ENCODE measurements at places on chromosomes 7 and 10.
A peak's percentile ranks its signal among the peaks of the same experiment; 100 is the strongest.

- DNase-seq: no peak
These were observed 3.9 kb downstream of the LSMEM1 start for GRCh38 chr7:112484671-112485167.

DNA sequence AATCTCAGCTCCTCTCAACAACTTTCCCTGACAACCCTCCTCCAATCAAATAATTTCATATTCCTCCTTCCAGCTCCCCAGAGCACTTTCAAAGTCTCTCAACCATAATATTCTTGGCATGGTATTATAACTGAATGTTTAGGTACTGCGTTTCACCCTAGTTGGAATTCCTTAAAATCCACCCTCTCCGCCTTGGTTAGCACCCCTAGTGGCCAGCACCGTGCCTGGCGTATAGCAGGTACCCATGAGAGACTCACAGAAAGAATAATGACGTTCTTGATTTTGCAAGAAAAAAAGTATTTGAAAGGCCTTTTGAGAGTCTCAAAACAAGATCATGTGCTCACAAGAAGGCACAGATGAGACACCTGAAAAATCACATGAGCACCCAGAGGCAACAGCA, 50.9 kb downstream of the GLI3 start:
- no peak for DNase-seq

DNA sequence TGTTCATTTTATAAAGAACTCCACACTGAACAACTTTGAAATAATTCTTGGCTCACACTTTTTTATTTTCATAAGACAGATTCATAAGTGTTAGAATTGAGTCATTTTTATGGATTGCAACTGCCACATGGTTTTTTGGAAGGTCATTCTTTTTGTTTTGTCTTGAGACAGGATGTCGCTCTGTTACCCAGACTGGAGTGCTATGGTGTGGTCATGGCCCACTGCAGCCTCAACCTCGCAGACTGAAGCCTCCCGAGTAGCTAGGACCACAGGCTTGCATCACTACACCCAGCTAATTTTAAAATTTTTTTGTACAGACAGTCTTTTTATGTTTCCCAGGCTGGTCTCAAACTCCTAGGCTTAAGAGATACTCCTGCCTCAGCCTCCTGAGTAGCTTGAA, 20.3 kb downstream of the BMS1 start:
- DNase-seq: no peak

GRCh38 chr7:30465811-30466180, 12.8 kb downstream of the NOD1 start:
- DNase-seq: no peak

DNA sequence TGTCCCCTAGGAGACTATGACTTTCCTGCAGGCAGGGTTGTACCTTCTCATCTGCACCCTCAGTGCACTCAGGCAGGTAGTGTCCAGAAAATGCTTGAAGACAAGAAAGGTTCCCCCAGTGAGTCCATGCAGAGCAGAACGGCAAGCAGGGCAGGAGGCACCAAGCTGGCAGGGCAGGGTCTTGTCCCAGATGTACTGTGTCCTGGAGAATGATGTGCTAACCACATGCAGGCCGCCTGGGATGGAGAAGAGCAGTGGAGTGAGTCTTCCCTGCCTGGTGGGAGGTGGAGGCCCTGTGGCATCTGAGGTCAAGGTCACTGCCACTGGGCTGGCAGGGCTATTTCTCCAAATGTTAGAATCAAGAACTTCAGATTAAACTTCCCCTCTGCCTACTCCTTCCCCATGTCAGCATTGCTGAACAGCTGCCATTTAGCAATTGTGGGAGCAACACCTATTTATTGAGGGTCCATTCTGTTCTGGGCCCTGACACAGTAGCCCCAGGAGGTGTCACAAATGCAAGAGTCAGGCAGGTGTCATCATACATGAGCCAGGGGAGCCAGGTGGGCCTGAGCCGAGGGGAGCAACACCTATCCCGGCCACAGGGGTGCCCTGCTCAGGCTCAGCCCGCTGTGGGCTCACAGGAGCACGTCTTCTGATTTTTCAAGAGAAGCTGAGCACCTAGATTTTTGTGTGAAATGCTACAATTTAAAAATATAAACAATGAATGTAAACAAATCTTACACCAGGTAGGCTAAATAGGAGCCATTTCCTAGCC, 34.1 kb downstream of the PTPRE start:
- DNase-seq: no peak

DNA sequence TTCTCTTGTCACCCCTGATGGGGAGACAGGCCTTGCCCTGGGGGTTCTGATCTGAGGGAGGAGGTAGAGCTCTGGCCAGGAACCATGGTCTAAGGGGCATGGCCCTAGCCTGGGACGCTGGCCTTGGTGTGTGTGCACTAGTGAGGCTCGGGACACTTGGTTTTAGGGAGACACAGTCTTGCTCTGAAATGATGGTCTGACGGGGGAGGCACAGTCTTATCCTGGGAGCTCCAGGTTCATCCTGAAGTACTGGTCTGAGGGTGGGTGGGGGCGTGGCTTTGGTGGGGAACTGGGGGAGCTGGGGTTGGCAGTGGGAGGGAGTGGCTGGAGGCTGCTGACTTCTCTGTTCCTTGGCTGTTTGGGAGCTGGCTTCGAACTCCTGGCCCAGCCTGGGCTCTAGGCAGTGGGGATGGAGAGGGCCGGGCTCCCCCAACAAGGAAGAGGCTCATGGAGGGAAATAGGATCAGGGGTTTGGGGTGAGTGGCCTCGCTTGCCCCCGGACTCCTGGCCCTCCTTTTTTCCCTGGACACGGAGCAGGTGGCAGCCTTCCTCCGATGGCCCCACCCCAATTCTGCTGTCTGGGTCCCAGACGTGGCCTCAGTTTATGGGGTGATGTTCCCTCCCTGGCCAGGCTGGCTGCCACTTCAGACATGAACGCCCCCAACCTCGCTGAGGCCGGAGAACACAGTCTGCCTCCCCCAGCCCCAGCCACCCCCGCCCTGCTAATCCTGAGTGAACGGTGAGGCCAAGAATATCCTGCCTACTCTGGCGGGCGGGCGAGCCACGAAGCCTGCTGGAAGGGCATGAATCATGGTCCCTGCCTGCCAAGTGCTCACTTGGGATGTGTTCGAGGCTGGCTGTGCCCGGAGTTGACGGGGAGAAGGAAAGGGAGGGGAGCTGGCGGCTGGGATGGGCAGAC, 43.5 kb downstream of the TMEM270 start:
- no peak for DNase-seq

GRCh38 chr10:103558911-103559310, 65.4 kb downstream of the NEURL1 start:
- no peak for DNase-seq

GRCh38 chr10:19778996-19779395, 37.2 kb upstream of the PLXDC2 start:
- no peak for DNase-seq

- DNase-seq: no peak
These were observed 27.3 kb upstream of the SAMD8 start for GRCh38 chr10:75083972-75084833.

DNA sequence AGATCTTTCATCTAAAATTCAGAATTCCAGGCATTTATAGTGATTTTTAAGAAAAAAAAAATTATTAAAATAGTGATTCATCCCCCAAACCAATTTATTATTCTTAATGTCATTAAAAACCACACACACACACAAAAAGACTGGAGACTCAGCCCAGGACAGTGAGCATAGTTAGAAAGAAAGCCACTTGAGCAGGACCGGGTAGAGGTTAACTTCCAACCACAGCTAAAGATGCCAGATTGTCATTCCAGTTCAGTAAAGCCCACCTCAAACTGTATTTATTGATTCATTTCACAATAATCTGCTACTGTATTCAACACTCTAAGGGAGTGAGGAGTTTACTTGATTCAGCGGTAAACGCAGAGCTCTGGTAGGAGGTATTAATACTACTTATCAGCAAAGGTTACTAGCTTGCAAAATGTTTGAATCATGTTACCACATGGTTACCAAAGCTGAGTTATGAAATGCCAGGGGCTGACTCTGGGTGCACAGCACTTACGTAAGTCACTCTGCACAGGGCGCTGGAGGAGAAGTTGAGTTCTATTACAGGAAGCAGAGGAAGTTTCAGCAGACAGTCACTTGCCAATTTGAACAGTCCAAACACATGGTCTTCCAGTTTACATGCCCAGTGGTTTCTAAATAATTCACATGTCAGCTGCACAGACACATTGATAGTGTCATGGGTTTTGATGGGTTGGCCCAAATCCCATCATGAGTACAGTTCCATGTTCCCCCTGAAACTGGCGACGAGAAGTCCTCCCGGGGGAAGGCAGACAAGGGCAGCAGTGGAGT, 64.6 kb downstream of the KLF6 start:
- no peak for DNase-seq

DNA sequence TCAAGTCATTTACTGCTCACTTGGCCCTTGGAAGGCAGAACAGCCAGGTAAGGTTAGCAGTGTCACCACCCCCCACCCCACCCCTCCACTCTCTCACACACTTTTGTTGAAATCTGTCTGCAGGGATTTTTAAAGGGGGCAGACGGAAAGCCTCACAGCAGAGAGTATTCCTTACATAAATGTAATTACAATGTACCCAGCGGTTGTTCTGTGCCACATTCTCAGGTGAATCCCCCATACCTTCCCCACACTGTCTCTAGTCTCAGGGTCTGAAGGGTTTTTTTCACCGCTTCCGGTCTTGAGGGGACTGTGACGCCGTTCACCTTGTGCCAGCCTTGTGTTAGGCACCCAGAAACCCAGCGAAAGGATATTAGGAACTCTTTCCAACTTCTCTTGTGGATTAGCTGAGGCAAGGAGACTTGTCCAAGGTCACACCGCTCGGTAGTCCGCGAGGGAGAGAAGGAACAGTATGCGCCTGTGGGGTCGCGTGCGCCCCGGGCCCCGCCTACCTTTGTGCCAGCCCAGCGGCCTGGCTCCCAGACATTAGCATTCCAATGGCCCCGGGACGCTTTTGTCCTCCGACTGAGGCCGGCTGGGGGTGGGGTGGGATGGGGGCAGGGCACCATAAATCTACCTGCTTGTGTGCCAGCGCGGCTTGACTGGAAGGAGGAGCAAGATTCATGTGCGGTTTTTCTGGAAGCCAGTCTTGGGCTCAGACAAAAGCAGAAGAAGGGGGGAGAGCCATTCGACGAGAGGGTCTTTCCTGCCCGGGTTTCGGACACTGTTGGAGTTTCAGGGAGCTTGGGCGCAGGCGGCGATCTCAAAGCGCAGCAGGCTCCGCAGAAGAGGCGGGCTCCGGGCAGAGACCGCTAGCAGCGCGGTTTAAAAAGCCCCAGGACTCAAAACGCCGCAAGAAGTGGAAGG, 4.5 kb downstream of the NEUROG3 start:
- no peak for DNase-seq

- DNase-seq: peak; percentile 85
These were observed 86.9 kb downstream of the JAZF1 start for GRCh38 chr7:28093623-28094232.

GRCh38 chr7:135161669-135162068, 8.8 kb downstream of the CYREN start:
- no peak for DNase-seq

DNA sequence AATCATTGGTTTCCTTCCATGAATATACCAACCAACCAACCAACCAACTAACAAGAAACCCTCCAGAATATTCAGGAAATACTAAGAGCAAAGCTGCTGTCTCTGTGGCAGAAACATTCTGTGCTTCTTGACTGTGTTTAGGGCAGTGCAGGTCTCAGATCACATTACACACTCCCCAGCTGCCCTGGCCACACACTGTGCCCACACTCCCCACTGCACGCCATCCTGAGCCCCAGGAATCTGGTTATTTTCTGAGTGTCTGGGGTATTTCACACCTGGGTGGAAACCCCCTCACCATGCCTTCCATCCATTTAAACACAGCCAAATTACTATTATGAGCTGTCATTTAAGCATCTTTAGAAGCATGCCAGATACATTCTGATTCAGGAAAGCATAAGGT, 183.7 kb upstream of the ANK3 start:
- DNase-seq: peak; percentile 77

DNA sequence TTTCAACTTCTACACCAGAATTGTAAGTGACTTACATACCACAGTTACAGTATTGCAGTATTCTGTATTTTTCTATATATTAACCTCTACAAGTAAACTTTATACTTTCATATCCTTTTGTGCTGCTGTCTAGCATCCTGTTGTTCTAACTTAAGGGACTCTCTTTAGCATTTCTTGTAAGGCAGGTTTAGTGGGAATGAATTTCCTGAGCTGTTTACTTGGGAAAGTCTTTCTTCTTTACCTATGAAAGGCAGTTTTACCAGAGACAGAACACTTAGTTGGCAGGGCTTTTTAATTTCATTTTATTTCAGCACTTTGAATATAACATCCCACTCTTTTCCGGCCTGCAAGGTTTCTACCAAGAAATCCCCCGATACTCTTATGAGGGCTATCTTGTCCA, 75.8 kb upstream of the WAC start:
- no peak for DNase-seq

- DNase-seq: no peak
These were observed 42.4 kb upstream of the HGF start for GRCh38 chr7:81811956-81812865.

DNA sequence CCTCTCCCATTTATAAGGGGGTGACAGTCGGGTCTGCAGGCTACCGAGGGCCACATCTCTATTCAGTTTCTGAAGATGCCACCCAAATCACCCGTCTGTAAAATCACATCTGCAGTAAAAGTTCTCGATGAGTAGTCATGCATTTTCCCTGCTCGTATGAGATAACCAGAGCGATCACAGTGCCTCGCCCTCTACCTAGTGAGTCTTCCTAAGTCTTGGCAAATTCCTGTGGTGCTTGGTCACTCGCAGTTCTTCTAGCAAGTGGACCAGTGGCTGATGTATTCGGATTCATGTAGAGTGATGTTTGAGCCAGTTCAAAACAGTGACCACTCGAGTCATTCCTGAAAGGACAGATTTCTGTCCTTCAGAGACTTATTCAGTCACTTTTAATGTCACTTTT, 44.9 kb downstream of the INSYN2A start:
- DNase-seq: no peak

DNA sequence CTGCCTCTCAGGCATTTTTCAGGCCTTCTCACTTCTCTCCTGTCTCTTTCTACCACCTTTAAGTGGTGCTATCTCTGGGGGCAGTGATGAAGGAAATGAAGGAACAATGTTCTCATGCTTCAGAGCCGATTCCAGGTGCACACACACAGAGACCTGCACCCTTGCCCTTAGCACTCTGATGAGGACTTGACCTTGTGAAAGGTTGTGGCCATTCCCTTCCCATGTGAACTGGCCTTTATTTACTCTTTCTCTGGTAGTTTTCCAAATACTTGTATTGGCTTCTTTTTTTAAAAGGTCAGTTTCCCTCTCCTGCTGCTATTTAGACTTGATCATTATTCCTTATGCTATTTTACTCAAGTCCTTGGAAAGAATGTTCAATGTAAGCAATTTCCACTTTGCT, 188.6 kb downstream of the MDFIC start:
- DNase-seq: no peak

GRCh38 chr10:12241810-12242529, 46.0 kb downstream of the CDC123 start:
- peak; percentile 69 for DNase-seq

DNA sequence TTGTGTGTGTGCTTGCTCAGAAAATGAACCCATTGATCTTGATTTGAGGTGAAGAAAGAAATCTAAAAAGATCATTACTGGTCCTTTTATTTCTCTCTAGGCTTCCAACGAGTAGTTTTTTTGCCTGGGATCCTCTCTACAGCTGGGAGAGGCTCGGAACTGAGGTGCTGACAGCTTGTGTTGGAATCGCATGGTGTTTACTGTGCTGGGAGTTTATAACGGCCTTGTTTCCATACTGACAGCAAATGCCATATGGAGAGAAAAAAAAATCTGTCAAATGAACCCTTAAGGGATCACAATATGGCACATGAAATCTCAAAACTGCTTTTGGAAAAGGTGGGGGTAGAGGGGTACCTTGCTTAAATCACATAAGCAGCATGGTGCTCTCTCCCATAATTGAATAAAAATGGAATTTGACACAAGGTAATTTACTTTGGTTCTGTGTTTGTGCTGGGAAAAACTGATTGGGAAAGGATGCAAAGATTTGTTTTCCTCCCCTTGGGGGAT, 165.0 kb downstream of the RGS10 start:
- DNase-seq: no peak

All from activated CD4-positive, alpha-beta T cell treated with anti-CD3 and anti-CD28 coated beads for 48 hours (primary cell).